ENCODE measurements at places on chromosomes 6 and 20. TPM values are rescaled to one million over a fixed set of nuclear protein-coding genes. Genes with fewer than 3 reads are reported as not detected.

Gene DEFB110
- not detected for total RNA-seq

Gene MICB
- total RNA-seq = 25.8 TPM

Gene CAP2
- total RNA-seq = not detected

Gene GZF1
- 7.5 TPM for total RNA-seq

Gene TRAPPC3L
- not detected for total RNA-seq

Gene KCNQ2
- total RNA-seq = 0.66 TPM

Gene OXT
- not detected for total RNA-seq

Gene SYS1
- 32.9 TPM for total RNA-seq

Gene HLA-F
- 159 TPM for total RNA-seq

Gene PTCRA
- not detected for total RNA-seq

Gene POLR1H
- total RNA-seq = 39.8 TPM

Gene CST1
- total RNA-seq = not detected

Gene GGTLC1
- total RNA-seq = not detected

Gene PLN
- 0.52 TPM for total RNA-seq

Gene XPO5
- total RNA-seq = 109 TPM

Gene HLA-DRB5
- 1.5 TPM for total RNA-seq

Gene C6orf15
- not detected for total RNA-seq

Gene TOP1
- 62.4 TPM for total RNA-seq
